Activated CD4-positive, CD25-positive, alpha-beta regulatory T cell (primary cell): ENCODE measurements at places on chromosomes 1 and 21.

GRCh38 chr1:209040351-209040750 lies 543.2 kb upstream of the CAMK1G start:
- DNase-seq: no peak

GRCh38 chr1:56773341-56774066 lies 45.7 kb downstream of the FYB2 start:
- DNase-seq: no peak

GRCh38 chr1:11100149-11100493 lies 452 bp upstream of the EXOSC10 start:
- DNase-seq: no peak

GRCh38 chr1:156894711-156895454 lies 1.4 kb downstream of the PEAR1 start:
- no peak for DNase-seq

- no peak for DNase-seq
Measured at GRCh38 chr1:221809091-221810029, 67.5 kb upstream of the DUSP10 start.

GRCh38 chr1:5978452-5978851 lies 13.8 kb downstream of the NPHP4 start:
- DNase-seq: no peak

DNA sequence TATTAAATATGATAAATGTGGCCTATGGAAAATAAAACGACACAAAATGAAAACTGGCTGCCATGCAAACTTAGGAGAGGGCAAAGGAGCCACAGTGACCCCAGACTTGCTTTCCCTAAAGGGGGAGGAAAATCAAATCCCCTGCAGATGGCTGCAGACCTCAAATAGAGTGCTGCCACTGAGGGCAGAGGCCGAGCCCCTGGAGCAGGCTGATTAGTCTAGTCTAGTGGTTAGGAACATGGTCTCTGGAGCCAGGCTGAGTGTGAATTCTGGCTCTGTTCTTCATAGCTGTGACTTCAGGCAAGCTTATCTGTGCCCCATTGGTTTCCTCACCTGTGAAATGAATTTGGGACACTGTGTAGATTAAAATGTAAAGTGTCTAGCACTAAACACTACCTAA lies 60.8 kb downstream of the ITPKB start:
- DNase-seq: no peak

GRCh38 chr1:9908871-9909233 lies 1.2 kb downstream of the CTNNBIP1 start:
- DNase-seq: no peak
